AG09319 (cell line): ENCODE measurements at places on chromosomes 5 and 9.

DNA sequence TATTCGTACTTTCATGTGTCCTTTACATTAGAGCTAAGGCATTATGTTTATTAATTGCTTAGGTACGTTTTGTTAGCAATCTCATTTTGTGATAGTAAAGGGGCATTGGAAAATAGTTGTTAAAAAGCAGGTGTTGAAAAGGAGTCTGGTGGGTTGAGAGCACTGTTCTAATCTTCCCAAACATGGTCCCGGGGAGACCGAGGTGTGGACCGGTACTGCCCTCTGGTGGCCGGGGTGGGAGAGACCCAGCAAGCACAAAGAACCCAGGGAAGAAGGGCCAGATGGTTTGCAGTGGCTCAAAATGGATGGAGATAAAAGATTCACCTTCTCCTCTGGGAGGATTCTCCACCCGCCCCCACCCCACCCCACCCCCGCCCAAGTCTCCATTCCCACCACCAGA, 26.1 kb downstream of the IDNK start:
- peak; percentile 7 for DNase-seq

- DNase-seq, result no peak
These were observed 9.7 kb downstream of the RASA1 start for GRCh38 chr5:87277279-87277835.

- DNase-seq, result no peak
These were observed 137.1 kb downstream of the KCNIP1 start for GRCh38 chr5:170640731-170641588.

DNA sequence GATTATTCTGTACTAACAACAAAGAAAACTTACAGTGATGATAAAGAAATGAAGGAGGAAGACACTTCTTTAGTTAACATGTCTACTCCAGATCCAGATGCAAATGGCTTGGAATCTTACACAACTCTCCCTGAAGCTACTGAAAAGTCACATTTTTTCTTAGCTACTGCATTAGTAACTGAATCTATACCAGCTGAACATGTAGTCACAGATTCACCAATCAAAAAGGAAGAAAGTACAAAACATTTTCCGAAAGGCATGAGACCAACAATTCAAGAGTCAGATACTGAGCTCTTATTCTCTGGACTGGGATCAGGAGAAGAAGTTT, 67.9 kb downstream of the VCAN start:
- DNase-seq, result no peak

GRCh38 chr5:140348104-140348503, 1.7 kb upstream of the HBEGF start:
- DNase-seq, result no peak

GRCh38 chr5:143552680-143553079, 149.2 kb upstream of the NR3C1 start:
- DNase-seq, result no peak

- DNase-seq, result no peak
These were observed 14.5 kb upstream of the SRP19 start for GRCh38 chr5:112846556-112846955.

GRCh38 chr5:26572480-26572879, 465.9 kb downstream of the CDH9 start:
- no peak for DNase-seq

- no peak for DNase-seq
These were observed 1.6 kb downstream of the ZNF462 start for GRCh38 chr9:106864373-106865143.

GRCh38 chr5:173659423-173659822, 43.0 kb upstream of the BOD1 start:
- DNase-seq, result no peak

- no peak for DNase-seq
These were observed 143.4 kb upstream of the CDH6 start for GRCh38 chr5:31049936-31050704.

GRCh38 chr5:141843156-141843927, 34.9 kb downstream of the PCDH1 start:
- no peak for DNase-seq

DNA sequence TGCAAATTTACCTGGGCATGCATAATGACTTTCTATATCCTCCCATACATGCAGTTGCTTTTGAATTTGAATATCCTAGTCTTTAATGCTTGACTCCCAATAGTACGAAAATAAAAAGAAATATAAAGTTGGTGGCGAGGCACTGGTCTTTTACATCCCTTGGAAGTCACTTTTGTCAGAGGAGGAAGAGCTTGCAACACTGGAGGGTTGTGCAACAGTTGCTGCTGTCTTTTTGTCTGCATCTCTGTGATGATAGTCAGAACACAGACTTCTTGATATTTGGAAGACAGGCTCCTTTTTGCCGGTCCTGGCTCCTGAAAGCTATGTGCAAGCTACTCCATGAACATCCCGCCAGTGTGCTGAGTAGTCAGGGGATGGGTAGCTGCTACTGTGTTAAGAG, 16.8 kb upstream of the SGCD start:
- DNase-seq, result no peak

GRCh38 chr9:111149018-111149759, 110.9 kb upstream of the LPAR1 start:
- DNase-seq, result no peak

GRCh38 chr9:134408939-134409737, 82.9 kb downstream of the RXRA start:
- no peak for DNase-seq

- no peak for DNase-seq
These were observed 24.3 kb downstream of the SLCO4C1 start for GRCh38 chr5:102271759-102272158.

DNA sequence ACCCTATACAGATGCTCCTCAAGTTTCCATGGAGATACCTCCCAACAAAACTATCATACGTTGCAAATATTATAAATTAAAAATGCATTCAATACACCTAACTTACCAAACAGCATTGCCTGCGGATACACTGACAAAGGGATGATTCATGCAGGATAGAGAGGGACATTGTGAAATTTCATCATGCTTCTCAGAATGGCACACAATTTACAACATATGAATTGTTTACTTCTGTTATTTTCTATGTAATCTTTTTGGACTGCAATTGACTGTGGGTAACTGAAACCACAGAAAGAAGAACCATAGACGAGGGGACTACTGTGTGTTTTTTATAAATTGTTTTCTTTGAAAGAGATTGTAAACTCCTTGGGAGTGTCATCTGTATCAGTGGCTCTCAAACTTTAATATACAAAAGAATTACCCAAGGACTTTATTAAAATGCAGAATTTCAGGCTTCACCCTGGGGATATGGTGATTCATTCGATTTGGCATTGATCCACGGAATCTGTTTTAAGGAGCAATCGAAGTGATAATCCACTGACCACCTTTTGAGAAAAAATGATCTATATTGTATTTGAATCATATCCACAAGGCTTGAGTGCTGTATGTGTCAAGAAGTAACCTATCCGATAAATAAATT, 146.4 kb downstream of the SGCD start:
- DNase-seq, result no peak

DNA sequence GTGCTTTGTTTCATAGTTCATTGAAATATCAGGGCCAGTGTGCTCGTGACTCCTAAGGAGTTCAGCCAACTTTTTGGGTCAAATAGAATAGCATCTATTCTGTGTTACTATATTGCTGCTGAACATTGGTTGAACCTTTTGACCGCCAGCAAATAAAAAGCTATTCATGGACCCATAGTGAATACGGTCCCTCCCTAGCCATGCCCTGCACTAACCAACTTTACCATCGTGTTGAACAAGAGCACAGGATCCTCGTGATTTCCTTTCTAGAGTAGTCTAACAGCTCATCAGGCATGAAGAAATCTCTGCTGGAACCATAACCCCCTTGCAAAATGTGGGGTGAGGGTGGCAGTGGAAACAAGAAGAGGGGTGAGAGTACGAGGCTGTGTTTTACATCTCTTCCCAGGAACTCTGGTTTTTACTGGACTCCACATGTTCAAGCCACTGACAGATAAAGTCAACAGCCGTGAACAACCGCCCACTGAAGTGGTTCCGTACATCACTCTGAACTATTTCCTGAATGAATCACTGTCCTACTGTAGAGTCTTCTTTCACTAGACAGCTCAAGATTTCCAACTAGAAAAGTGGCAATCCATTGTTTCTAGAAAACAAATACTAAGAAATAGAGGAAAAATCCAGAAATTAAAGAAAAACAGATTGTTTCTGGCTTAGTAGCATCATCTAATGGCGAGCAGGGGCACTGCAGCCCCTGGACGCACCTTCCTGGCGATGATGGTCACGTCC, 70.1 kb upstream of the SPATA31E1 start:
- DNase-seq, result peak; percentile 24

- no peak for DNase-seq
These were observed 226.5 kb downstream of the TLE1 start for GRCh38 chr9:81462801-81463200.

DNA sequence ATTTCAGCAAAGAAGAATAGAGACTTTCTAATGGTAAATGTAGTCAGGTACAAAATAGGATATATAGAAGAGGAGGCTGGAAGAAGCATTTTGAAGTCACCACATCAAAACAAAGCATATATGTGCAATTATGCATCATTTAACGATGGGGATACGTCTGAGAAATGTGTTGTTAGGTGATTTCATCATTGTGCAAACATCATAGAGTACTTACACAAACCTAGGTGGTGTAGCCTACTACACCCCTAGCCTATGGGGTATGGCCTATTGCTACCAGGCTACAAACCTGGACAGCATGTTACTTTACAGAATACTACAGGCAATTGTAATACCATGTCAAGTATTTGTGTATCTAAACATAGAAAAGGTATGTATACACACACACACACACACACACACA, 28.4 kb downstream of the ELP1 start:
- no peak for DNase-seq

- DNase-seq, result no peak
These were observed 69.7 kb downstream of the MED10 start for GRCh38 chr5:6308683-6309082.

- DNase-seq, result no peak
These were observed 1196.1 kb upstream of the CDH9 start for GRCh38 chr5:28234356-28234968.

DNA sequence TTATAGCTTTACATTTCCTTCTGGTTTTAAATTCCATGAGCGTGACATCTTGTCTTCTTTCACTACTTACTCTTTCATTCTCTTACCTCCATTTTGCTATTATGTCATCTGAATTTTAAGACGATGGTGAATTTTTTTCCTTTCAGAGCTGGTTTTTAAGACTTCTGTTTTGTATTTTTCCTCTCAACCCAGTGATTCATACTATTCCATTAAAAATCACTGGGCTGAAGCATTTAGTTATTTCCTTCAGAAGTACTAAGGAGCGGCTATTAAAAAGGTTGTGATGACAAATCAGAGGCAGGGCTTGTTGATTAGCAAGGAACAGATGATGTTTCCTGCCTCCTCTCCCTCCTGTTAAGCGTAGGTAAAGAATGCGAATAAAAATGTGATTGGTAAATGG, 16.5 kb downstream of the AGXT2 start:
- DNase-seq, result no peak

GRCh38 chr5:7927466-7928375, 58.8 kb downstream of the MTRR start:
- DNase-seq, result no peak

DNA sequence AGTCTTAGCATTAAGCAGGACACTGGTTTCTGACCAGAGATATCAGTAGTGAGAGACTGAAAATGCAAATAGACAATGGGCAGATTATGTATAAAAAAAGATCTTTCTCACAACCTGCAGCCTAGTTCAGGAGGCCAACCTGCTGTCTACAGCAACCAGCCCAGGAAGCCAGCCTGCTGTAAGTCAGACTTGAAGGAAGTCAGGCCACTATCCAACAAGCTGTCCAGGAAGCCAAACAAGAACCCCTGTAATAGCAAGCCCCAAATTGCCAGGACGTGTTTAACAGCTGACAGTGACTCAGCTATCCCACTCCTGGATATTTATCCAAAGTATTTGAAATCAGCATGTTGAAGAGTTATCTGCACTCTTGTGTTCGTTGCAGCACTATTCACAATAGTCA, 121.8 kb upstream of the SPIN1 start:
- DNase-seq, result no peak

DNA sequence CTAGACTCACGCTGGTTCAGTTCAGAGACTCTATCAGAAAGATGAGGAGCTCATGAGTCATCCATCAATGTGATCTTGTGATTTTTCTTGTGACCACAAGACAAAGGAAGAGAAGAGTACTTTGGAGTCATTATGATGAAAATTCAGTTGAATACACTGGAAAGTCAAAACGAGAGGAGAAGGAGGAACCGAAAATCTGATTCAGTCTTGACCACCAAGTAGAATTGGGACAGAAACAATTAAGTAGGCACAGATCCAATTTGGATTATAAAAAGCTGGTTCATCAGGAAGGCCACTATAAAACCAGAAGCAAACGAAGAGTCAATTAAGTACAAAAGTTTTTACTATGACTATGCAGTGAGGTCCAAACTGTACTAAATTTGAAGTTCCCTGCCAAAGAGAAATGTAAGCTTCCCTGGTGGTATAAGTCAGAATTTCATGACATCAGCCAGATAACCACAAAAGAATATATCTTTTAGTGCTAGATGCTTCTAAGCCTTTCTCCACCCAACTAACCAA, 90.9 kb downstream of the THBS4 start:
- DNase-seq, result peak; percentile 2

DNA sequence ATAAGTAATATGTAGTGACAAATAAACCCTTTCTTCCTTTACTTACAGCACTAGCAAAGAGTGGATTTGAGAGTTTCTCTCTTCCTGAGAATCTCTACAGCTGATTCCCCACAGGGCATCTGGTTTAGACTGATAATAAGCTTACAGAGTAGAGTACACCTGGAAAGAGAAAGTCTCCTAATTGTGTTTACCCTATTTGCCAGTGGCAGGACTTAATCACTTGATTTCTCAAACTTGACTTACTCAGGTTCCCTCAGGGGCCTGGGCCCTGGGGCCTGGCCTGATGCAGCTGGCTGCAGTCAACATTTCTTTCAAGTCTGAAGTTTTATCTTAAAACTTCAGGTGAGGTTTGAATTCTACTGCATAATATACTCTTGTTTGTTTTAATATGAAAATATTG, 38.0 kb upstream of the UBTD2 start:
- no peak for DNase-seq

DNA sequence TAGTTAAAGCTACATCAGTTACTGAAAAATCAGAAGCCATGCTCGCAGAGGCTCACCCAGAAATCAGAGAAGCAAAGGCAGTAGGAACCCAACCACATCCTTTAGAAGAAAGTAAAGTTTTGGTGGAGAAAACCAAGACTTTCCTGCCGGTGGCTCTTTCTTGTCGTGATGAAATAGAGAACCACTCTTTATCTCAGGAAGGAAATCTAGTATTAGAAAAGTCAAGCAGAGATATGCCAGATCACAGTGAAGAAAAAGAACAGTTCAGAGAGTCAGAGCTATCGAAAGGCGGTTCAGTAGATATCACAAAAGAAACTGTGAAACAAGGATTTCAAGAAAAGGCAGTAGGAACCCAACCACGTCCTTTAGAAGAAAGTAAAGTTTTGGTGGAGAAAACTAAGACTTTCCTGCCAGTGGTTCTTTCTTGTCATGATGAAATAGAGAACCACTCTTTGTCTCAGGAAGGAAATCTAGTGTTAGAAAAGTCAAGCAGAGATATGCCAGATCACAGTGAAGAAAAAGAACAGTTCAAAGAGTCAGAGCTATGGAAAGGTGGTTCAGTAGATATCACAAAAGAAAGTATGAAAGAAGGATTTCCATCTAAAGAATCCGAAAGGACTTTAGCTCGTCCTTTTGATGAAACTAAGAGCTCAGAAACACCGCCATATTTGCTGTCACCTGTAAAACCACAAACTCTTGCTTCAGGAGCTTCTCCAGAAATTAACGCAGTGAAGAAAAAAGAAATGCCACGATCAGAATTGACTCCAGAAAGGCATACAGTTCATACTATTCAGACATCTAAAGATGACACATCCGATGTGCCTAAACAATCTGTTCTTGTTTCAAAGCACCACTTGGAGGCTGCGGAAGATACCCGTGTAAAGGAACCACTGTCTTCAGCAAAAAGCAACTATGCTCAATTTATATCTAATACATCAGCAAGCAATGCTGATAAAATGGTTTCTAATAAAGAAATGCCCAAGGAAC, 47.2 kb downstream of the CMYA5 start:
- no peak for DNase-seq
